ENCODE measurements at places on chromosomes 3 and 15. TPM values are rescaled to one million over a fixed set of nuclear protein-coding genes. Genes with fewer than 3 reads are reported as not detected.
A peak's percentile ranks its signal among the peaks of the same experiment; 100 is the strongest.

GRCh38 chr15:89199746-89200145 lies 21.6 kb downstream of the RLBP1 start:
- H3K4me3 ChIP-seq: peak overlapping the region; percentile 48
- peak overlapping the region; percentile 95 for H3K27ac ChIP-seq
- no peaks in the 10 kb centered on the region for H3K27me3 ChIP-seq

DNA sequence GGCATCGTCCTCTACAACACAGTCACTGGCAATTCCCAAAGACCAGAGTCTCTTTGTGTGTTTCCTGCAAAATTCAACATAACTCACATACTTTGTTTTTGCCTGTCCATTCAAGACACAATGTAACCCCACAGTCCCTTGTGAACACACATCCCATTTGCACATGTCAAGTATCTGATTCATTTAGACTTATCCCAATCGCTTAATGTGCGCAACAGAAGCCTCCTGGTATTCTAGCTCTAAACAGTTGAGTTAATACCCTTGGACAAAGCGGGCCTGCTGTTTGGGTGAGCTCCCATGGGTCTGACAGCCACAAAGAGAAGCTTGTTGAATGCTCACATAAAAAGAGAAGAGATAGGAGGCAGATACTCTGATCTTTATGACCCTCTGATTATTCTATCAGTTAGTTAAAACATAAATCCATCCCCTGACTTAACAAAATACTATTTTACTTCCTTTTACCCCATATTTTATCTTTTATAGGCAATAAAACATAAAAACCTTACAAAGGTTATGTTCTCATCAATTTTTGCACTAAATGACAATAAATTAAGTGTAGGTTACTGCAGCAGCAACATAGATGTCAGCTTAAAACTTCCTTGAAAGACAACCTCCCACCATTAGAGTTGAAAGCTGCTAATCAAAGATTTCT lies 79.4 kb downstream of the ANXA2 start:
- H3K27ac ChIP-seq: peak overlapping the region; percentile 85
- H3K4me1 ChIP-seq: peaks cover 19% of the 10 kb centered on the region
- H3K27me3 ChIP-seq: peaks cover 4% of the 10 kb centered on the region
- DNase-seq: no peak

- H3K27me3 ChIP-seq: no peaks in the 10 kb centered on the region
- H3K4me1 ChIP-seq: peaks cover 31% of the 10 kb centered on the region
- peak overlapping the region; percentile 83 for H3K4me3 ChIP-seq
- no peaks in the 10 kb centered on the region for H3K36me3 ChIP-seq
Measured at GRCh38 chr15:73991260-73991659, 835 bp downstream of the STOML1 start.

DNA sequence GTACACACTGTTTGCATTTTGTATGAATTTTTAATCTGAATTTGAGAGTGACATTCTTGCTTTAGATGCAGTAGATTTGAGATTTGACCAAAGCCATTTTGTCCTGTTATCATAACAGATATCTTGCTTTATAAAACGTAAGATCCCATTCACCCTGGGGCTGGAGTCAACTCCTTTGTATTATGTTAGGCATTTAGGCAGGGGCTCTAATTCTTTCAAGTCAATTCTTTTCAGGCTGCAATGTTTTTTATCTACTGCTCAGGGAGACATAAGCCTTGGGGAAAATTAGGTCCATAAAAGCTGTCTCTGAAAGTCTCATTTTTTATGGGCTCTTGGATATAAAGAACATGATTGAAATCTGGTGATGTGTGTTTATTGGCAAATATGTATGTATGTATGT lies 53.0 kb upstream of the CADPS start:
- no peak overlapping the region for H3K4me3 ChIP-seq
- H3K4me1 ChIP-seq: peaks cover 6% of the 10 kb centered on the region
- peaks cover 15% of the 10 kb centered on the region for H3K27me3 ChIP-seq
- H3K27ac ChIP-seq: no peak overlapping the region

DNA sequence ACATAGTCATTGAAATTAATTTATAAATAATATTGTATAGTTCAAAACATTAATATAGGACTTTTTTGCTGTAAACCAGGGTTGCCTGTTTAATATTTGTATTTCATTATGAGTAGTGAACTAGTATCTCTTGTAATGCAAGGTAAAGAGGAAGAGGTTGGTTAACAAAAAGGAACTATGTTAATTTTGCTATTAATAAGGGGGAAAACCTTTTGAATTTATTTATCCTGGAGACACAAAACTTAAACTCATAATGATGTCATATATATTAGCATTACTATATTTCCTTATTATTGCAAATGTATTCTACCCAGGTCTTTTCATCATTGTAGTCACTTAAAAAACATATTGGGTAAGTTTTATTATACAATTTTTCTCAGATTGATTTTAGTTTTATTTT lies 94.5 kb downstream of the CHL1 start:
- DNase-seq: no peak
- H3K36me3 ChIP-seq: no peaks in the 10 kb centered on the region
- no peaks in the 10 kb centered on the region for H3K27me3 ChIP-seq
- H3K4me3 ChIP-seq: no peak overlapping the region
- peaks cover 6% of the 10 kb centered on the region for H3K4me1 ChIP-seq
- H3K27ac ChIP-seq: no peak overlapping the region

The SYNPR gene
- total RNA-seq: not detected

DNA sequence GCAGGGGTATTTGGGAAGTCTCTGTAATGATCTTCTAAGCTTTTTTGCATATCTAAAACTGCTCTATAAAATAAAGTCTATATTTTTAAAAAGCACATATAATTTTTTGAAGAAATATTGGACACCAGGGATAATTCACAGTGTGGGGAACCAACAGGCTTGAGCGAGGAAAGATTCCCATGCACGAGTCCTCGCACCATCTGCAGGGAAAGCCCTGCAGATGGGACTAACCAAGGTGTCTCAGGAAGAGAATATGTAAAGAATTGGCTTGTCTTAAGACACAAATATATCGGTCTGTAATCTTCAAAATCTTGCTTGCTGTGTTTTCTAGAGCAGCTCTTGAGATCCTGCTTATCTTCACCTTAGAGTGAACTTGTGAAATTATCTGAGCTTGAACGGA lies 77.2 kb upstream of the SEMA6D start:
- no peak overlapping the region for H3K27ac ChIP-seq
- no peaks in the 10 kb centered on the region for H3K36me3 ChIP-seq
- H3K27me3 ChIP-seq: peaks cover 3% of the 10 kb centered on the region

The LTF gene
- total RNA-seq: not detected

- H3K27me3 ChIP-seq: no peaks in the 10 kb centered on the region
- no peaks in the 10 kb centered on the region for H3K4me1 ChIP-seq
- DNase-seq: no peak
- H3K4me3 ChIP-seq: no peak overlapping the region
- no peak overlapping the region for H3K27ac ChIP-seq
Measured at GRCh38 chr3:76941376-76941775, 98.5 kb upstream of the ROBO2 start.

- no peak overlapping the region for H3K4me3 ChIP-seq
- H3K4me1 ChIP-seq: no peaks in the 10 kb centered on the region
- no peak for DNase-seq
- no peak overlapping the region for H3K27ac ChIP-seq
- H3K36me3 ChIP-seq: peaks cover 17% of the 10 kb centered on the region
- H3K27me3 ChIP-seq: no peaks in the 10 kb centered on the region
Measured at GRCh38 chr3:58737644-58738043, 71.1 kb upstream of the FAM3D start.

The CD80 gene
- total RNA-seq: not detected

DNA sequence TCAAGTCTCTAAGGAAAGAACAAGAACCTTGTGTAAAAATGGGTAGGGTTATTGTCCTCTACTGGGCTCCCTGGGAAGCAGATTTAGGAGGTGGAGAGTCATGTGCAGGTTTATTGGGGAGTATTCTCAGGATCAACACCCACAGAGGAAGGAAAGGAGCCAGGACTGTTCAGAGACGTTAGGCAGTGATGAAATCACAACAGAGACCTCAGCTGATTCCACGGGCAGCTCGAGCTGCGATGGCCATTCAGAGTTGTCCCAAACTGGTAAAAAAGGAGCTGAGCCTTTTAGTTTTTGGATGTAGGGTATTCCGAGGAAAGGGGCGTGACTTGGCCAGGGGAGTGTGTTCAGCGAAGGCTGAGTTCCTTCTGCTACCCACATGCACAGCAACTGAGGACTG lies 85.0 kb downstream of the RORA start:
- peaks cover 9% of the 10 kb centered on the region for H3K4me1 ChIP-seq
- peak overlapping the region; percentile 52 for H3K27ac ChIP-seq
- no peaks in the 10 kb centered on the region for H3K36me3 ChIP-seq
- H3K4me3 ChIP-seq: no peak overlapping the region
- peaks cover 11% of the 10 kb centered on the region for H3K27me3 ChIP-seq

- DNase-seq: no peak
- H3K36me3 ChIP-seq: no peaks in the 10 kb centered on the region
- H3K27me3 ChIP-seq: peaks cover 5% of the 10 kb centered on the region
Measured at GRCh38 chr3:143712522-143712921, 135.7 kb downstream of the SLC9A9 start.

DNA sequence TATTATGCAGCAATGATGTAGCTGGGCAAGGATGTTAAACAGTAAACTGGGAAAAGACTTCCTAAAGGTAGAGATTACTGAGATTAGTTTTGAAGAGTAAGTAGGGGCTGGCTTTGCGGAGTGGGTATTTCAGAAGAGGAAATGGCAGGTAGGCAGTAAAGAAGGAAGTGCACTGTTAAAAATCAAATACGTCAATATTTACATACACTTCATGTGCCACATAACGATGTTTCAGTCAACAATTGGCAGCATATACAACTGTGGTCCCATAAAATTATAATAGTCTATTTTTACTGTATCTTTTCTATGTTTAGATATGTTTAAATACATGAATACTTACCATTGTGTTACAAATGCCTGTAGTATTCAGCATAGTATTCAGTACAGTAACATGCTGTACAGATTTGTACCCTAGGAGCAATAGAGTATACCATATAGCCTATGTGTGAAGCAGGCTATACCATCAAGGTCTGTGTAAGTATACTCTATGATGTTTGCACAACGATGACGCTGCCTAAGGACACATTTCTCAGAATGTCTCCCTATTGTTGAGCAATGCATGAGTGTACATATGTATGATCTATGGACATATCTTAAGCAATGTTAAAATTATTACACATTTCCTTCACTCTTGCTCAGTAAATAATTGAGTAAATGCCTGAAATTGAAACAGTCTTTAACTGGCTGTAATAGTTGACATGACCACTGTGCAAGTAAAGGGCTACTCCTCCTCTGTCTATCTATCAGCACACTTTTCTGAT lies 196.7 kb downstream of the ISL2 start:
- DNase-seq: no peak
- no peaks in the 10 kb centered on the region for H3K36me3 ChIP-seq
- no peak overlapping the region for H3K4me3 ChIP-seq

DNA sequence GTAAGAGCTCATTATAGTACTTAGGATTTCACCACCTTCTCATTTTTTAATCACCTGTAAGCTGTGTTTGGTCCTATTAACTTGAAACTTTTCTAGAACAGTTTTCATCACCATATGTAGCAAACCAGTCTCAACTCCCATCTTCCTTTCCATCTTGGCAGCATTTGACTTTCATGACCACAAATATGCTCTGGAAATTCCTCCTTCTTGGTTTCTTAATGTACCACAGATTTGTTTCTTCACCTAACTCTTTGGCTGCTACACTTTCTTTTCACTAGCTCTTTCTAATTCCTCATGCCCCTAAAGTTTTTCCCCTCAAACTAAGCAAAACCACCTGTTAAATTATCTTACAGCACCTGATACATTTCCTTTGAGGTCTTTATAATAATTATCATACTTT lies 13.2 kb upstream of the NMB start:
- no peak for DNase-seq
- no peak overlapping the region for H3K27ac ChIP-seq
- H3K27me3 ChIP-seq: no peaks in the 10 kb centered on the region
- no peaks in the 10 kb centered on the region for H3K4me1 ChIP-seq
- peaks cover 25% of the 10 kb centered on the region for H3K36me3 ChIP-seq
- H3K4me3 ChIP-seq: no peak overlapping the region

The MYL3 gene
- total RNA-seq: not detected

The PCSK6 gene
- 4.5 TPM for total RNA-seq

- peaks cover 2% of the 10 kb centered on the region for H3K36me3 ChIP-seq
- no peaks in the 10 kb centered on the region for H3K27me3 ChIP-seq
- no peak for DNase-seq
Measured at GRCh38 chr3:180983136-180983535, 6.4 kb downstream of the DNAJC19 start.

- no peaks in the 10 kb centered on the region for H3K36me3 ChIP-seq
- H3K4me3 ChIP-seq: no peak overlapping the region
- no peak for DNase-seq
- no peaks in the 10 kb centered on the region for H3K4me1 ChIP-seq
Measured at GRCh38 chr3:187964760-187965159, 189.2 kb upstream of the LPP start.

GRCh38 chr15:41698779-41699178 lies 38.6 kb downstream of the MGA start:
- no peaks in the 10 kb centered on the region for H3K27me3 ChIP-seq
- H3K36me3 ChIP-seq: peaks cover 13% of the 10 kb centered on the region
- peaks cover 4% of the 10 kb centered on the region for H3K4me1 ChIP-seq
- H3K4me3 ChIP-seq: no peak overlapping the region
- DNase-seq: no peak

DNA sequence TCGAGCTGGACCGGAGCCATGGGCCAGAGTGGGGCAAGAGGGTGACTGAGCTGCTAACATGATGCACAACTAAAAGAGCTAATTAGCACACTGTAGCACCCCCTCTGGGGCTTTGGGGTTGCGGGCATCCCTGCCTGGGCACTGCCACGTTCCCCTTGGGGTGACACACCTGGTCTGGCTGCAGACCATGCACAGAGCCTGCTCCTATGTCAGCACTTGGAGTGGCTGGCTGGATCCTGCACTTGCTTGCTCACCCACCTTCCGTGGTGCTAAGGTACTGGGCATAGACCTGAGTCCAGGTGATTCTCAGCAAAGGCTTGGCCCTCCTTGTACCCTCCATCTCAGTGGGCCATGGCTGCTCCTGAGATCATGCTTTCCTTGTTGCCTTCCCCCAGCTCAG lies 12.8 kb upstream of the SPTBN5 start:
- H3K36me3 ChIP-seq: no peaks in the 10 kb centered on the region
- H3K27ac ChIP-seq: no peak overlapping the region
- peaks cover 7% of the 10 kb centered on the region for H3K4me1 ChIP-seq
- H3K4me3 ChIP-seq: no peak overlapping the region

DNA sequence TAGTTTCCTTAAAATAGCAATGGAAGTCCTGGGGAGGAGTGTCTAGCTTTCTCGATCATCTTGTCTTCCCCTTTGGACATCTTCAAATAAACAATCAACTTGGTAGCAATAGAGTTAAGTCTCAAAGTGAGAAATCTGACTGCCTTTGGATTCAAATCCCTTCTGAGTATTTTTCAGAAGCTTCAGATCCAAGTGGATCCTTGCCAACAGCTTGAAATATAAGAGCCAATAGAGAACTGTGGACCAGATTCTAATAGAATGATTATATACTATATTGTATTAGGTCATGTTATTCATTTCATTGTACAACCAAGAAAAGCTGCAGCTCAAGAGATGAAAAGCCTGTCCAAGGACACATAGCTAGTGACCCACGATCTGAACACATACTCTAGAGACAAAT lies 60.2 kb downstream of the SYNPR start:
- no peak for DNase-seq
- no peaks in the 10 kb centered on the region for H3K36me3 ChIP-seq
- H3K4me1 ChIP-seq: peaks cover 6% of the 10 kb centered on the region

The SLC9A9 gene
- total RNA-seq: 0.56 TPM

- H3K36me3 ChIP-seq: peaks cover 10% of the 10 kb centered on the region
- no peak for DNase-seq
- H3K27me3 ChIP-seq: peaks cover 52% of the 10 kb centered on the region
Measured at GRCh38 chr3:13280811-13281506, 139.2 kb downstream of the NUP210 start.

Data from neural crest cell (in vitro differentiated cells).